Left ventricle myocardium superior (tissue), 1 donor: ENCODE measurements at places on chromosomes 2 and 18. TPM values are rescaled to one million over a fixed set of nuclear protein-coding genes. Genes with fewer than 3 reads are reported as not detected.

- DNase-seq: no peak
Observed at GRCh38 chr2:102048465-102048864, 56.7 kb downstream of the IL1R2 start.

GRCh38 chr2:241768251-241768711 lies 8.3 kb upstream of the GAL3ST2 start:
- no peak for DNase-seq

DNA sequence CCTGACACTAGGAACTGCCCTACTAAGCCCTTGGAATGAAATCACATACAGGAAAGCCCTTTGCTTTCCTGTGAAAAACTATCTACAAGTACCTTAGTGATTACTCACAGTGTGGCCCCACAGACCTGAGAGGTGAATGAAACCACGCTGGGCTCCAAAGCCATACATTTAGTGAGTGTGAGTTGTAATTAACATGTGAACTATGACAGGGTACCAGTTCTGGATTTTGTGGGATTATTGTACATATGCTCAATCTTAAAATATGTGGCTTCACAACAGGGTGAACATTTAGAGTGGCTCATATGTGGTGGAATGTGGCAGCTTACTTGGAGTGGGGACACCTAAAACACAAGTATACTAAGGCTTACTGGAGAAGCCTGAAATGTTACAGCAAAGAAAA lies 12.3 kb downstream of the KCTD1 start:
- DNase-seq: no peak

DNA sequence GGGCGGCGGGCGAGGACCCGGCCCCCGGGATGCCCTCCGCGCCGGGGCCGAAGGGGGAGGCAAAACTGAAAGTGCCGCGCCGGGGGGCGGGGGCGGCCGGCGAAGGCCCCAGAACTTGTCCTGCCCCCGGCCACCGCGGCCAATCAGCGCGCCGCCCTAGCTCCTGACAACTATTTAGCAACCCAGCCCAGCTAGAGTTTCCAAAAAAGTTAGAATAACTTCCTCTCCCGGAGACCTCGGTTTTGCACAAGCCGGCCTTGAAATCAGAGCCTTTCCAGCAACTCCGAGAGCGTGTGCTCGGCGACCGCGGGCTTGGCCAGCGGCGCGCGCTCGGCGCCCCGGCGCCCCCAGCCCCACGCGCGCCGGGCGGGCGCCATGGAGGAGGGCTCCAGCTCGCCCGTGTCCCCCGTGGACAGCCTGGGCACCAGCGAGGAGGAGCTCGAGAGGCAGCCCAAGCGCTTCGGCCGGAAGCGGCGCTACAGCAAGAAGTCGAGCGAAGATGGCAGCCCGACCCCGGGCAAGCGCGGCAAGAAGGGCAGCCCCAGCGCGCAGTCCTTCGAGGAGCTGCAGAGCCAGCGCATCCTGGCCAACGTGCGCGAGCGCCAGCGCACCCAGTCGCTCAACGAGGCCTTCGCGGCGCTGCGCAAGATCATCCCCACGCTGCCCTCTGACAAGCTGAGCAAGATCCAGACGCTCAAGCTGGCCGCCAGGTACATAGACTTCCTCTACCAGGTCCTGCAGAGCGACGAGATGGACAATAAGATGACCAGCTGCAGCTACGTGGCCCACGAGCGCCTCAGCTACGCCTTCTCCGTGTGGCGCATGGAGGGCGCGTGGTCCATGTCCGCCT lies at the start of gene TWIST2:
Gene TWIST2, plus strand, starts transcription at position 245 of the 850 bp plus-strand sequence. Its CDS starts 131 bp downstream, at position 376.
- DNase-seq: peak; percentile 87

GRCh38 chr18:35851286-35851970 lies 121.1 kb upstream of the RMP24 start:
- no peak for DNase-seq

DNA sequence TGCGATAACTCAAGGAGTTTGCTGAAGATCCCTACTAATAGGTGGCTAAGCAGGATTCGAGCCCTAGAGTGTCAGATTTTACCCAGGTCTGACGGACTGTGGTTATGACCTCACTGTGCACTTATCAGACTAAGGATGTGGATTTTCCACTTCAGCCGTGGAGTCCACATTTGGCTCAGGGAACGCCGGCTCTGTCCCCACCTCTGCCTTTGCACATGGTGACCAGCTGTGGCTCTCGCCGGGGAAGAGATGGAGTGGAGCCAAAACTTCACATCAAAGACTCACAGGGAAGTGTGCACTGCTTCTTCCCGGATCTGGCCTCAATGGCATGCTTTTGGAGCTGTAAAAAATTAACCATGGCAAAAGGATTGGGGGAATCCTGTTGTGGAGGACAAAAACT lies 249.3 kb upstream of the APCDD1 start:
- peak; percentile 58 for DNase-seq

- no peak for DNase-seq
Observed at GRCh38 chr2:98717621-98718020, 13.3 kb downstream of the MGAT4A start.

DNA sequence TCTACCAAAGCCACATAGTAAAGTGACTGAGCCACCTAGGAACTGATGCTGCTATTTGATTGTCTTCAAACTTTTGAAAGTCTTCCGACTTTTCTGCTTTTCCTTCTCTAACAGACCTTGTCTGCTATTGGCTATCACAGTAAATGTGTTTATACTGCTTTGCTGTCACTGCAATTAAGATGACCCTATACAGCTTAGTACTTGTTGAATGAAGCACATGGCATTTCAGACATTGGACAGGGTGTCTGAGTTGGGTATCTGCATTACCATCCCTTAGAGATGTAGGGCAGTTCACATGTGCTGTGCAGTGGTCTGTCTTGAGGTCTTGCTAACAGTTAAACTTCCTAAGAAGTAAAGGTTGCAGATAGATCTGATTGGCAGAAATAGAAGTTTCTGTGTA lies 3.6 kb downstream of the WDR43 start:
- DNase-seq: no peak

DNA sequence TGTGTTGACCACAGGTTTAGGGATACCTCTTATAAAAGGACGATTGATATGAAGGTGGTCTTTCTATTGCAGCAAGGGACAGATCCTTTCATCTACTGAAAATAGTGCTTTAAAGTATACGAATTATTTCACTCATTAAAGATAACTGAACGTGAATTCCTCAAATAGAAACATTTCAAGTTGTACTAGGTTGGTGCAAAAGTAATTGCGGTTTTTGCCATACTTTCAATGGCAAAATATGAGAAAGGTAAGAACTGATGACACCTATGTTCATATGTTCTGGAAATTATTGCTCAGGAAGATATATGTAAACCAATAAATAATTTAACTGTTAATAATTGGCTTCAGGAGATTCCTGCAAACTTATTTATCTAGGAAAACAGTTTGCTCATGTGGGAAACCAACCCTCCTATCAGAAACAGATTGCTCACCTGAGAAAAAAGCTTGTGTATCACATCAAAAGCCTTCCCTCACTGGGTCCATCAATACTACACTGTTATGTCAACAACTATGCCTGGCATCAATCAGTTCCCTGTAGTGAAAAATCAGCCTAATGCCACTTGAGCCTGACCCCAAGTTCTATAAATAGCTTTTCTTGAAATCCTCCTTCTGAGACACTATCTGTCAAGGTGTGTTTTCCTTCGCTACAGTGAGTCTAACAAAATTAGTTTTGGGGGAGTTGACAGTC lies 81.5 kb upstream of the ACSL3 start:
- no peak for DNase-seq

- DNase-seq: no peak
Observed at GRCh38 chr2:28511871-28512606, 16.2 kb downstream of the PLB1 start.

GRCh38 chr18:2746274-2746673 lies 90.7 kb downstream of the SMCHD1 start:
- DNase-seq: no peak

DNA sequence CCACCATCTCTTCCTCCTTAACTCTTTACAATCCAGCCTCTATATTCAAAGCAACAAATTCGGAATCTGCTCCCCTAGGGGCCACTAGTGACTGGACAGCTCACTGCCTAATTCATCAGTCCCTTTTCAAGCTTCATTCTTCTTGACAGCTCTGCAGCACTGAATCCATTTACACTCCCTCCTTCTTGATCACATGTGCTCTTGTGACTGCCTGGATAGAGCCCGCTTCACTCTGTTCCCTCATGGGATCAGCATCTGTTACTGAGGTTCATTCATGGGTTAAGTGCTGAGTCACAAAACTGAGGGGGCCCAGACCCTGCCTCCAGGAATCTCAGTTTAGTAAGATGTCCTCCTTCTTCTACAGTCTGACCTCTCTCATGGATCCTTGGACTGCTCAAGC lies 81.5 kb downstream of the CYRIA start:
- no peak for DNase-seq

DNA sequence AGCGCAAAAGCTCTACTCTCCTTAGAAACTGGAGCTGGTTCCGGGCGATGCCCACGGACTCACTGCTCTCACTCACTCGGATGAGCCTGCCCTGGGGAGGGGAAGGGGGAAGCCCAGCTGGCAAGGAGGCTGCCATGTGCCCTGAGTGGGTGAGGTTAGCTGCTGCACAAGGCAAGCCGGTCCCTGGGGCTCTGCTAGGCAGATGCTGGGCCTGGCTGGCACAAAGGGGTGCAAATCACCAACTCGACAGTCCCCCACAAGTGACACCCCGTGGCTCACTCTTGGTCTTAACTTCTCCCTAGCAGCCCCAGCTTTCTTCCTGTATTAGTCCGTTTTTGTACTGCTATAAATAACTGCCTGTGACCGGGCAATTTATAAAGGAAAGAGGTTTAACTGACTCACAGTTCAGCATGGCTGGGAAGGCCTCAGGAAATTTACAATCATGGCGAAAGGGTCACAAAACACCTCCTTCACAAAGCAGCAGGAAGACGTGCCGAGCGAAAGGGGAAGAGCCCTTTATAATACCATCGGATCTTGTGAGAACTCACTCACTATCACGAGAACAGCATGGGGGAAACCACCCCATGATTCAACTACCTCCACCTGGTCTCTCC lies 33.2 kb downstream of the ADCY3 start:
- no peak for DNase-seq

DNA sequence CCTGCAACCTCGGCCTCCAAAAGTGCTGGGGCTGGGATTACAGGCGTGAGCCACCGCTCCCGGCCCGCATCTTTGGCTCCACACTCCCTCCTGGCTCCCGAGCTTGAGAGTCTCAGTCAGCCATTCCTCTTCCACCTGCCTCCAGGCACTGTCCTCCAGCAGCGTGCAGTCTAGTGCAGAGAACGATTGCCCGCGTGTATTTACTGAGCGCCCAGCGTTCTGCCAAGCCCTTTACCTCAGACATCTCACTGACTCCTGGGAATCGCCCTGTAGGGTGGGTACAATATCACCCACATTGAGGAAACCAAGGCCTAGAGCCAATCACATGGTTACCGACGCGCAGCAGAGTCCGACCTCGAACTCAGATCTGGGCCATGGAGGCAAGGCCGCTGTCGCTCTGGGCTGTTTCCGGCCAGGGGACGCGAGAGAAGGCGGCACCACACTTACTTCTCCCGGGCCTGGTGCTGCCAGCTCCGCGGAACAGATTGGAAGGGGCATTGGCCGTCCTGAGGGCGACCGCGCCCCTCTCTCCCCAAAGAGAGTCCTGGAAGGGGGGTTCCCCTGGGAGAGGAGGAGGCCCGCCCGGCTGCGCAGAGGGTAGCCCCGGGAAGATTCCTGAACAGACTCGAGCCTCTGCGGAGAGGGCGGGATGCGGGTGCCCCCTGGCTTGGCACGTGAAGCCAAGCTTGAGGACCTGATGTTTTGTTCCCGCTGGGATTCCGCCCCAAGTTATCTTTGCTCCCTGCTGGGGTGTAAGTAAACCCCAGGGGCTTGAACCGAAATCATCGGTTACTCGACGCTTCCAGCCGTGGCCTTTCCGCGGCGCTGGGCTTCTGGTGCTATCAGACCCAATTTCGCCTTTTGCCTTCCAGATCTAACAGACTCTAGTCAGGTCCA lies 5.2 kb upstream of the DLX2 start:
- DNase-seq: no peak

GRCh38 chr2:69538249-69538648 lies 101.0 kb upstream of the NFU1 start:
- no peak for DNase-seq

GRCh38 chr2:214629875-214630274 lies 179.6 kb downstream of the BARD1 start:
- no peak for DNase-seq

DNA sequence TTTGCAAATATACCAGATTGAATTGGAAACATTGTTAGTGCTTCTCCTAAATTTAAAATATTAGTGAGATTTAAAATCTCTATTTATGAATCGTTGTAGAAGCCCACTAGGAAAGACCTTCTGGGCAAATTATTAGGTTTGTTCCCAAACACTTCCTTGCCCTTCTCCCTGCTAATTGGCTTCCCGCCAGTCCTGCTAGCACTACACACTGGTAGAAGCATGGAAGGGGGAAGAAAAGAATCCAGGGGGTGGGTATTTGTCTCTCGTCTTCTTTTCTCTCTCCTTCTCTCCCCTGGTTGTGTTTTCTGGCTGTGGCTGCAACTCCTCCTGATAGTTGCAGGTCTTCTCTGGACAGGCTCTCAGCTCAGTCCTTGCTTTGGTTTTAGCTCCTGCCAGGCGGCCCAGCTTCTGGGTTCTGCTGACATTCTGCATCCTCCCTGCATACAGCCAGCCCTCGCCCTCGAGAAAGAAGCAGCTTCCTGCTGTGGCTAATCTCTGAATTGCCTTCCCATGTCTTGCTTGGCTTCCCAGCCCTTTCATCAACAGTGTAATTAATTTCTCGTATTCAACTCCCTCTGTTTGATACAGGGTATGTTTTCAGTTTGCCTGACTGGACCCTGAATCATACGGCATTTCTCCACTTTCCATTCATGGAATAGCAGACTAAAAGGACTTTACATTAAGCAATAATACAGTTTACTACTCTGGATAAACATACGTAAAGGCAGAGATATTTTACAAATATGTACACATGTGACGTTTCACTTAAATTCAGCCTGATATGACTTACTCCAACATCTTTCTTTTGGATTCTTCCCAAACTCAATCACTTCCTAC lies 6.9 kb upstream of the PARD3B start:
- no peak for DNase-seq

DNA sequence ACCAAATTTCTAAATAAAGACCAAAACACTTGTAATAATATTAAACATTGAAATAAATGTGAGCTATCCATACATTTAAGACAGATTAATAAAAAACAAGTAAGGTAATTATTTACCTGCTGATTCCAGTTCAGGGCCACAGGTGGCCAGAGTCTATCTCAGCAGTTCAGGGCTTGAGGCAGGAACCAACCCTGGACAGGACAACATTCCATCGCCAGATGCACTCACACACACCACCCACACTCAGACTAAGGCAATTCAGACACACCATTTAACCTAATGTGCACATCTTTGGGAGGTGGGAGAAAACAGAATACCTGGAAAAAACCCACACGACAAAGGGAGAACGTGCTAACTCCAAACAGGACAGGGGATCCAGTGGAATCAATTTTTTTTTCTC lies 14.1 kb upstream of the WDSUB1 start:
- no peak for DNase-seq

- no peak for DNase-seq
Observed at GRCh38 chr2:135786823-135787222, 45.2 kb downstream of the UBXN4 start.

- no peak for DNase-seq
Observed at GRCh38 chr18:41768467-41768866, 186.6 kb upstream of the PIK3C3 start.

SRD5A2 gene
- total RNA-seq: not detected

TBR1 gene
- total RNA-seq: not detected

VAMP8 gene
- 17.1 TPM for total RNA-seq

SCN3A gene
- 0.84 TPM for total RNA-seq
